SK-N-SH (cell line): ENCODE measurements at places on chromosomes 3 and 15.

- DNase-seq = no peak
These were observed 291.6 kb downstream of the KCNH8 start for GRCh38 chr3:19439944-19440343.

DNA sequence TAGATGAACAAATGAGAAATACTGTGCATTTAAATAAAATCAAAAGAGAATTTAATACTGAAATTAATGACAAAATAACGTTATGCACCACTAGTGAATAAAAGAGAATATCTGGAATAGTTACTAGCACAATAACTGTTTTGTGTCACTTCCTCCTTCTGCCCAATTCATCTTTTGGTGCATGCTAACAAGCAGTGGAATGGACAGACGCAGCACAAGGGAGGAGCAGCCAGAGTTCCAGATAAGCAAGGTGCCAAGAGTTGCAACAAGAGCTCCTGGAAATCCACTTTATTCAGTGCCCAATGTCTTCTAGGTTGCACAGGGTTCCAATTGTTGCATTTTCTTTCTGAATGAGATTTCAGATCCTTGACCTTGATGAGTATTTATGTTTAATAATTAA, 66.5 kb upstream of the PLXND1 start:
- DNase-seq = no peak

- no peak for DNase-seq
These were observed 74.7 kb upstream of the SOX2 start for GRCh38 chr3:181637056-181637455.

DNA sequence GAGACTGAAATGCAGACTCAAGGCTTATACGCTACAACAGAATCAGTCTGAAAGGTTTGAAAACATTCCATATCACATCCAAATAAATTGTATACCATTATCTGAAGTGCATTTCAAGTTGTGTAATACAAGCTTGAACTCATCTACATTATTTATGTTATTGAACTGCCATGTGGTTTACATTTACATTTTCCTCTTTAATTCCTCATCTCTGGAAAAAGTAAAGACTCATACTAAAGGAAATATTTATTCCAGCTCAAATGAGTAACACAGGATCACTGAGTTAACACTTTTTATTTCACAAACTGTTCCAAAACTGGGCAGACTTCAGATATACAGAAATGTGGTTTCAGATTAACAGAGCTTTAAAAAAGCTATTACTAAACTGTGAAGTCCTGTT, 282.5 kb downstream of the ULK4 start:
- no peak for DNase-seq
